ENCODE measurements at places on chromosomes 5 and 9. TPM values are rescaled to one million over a fixed set of nuclear protein-coding genes. Genes with fewer than 3 reads are reported as not detected.

Gene PCDHB9
- 1.3 TPM for total RNA-seq

Gene NINJ1
- total RNA-seq = 24.2 TPM

Gene AP3B1
- 35.5 TPM for total RNA-seq

Gene S100Z
- 0.09 TPM for total RNA-seq

Gene TMEM215
- 0.66 TPM for total RNA-seq

Gene MYOT
- 125 TPM for total RNA-seq

Gene PCDHA1
- total RNA-seq = 0.04 TPM

Gene PDE6A
- total RNA-seq = not detected

Gene BSPRY
- 0.22 TPM for total RNA-seq

DNA sequence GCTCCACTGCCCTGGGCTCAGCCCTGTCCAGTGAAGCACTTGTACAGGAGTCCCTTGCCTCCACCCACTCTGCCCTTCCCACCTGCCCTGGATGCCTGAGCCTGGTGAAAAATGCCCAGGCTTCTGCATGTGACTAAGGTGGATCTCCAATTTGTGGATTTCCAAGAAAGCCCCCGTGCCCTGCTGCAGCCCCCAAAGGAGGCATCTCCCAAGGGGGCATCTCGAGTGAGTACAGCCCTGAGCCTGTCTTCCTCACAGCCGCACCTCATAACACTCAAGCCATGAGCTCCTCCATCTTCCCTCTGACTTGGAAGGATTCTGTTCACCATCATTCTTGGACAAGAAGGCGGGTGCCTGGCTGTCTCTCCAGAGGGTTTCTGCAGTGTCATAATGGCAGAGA lies 158.0 kb upstream of the PPP1R26 start:
- H3K4me1 ChIP-seq = no peaks in the 10 kb centered on the region
- no peak overlapping the region for H3K27ac ChIP-seq
- peaks cover 7% of the 10 kb centered on the region for H3K27me3 ChIP-seq
- H3K4me3 ChIP-seq = no peak overlapping the region
- H3K36me3 ChIP-seq = no peaks in the 10 kb centered on the region
- no peak for DNase-seq

DNA sequence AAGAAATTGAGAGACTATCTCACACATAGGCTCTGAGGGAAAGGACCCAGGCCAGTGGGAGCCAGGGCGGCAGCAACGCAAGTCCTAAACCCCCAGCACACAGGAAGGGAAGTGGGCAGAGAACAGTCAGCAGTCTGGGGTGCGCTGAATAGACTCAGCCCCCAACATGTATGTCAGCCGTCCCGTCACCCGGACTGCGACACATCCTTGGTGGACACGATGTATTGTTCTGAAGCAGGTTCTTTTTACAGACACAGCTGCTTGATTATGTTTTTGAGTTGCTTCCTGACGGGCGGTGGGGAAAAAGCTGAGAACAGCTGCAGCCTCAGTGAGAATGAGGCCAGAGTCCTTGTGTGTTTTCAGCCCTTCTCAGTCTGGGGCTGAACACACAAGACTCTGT lies 64.1 kb upstream of the CXCL14 start:
- H3K27ac ChIP-seq = peak overlapping the region; percentile 77
- no peaks in the 10 kb centered on the region for H3K36me3 ChIP-seq
- DNase-seq = peak; percentile 90
- peaks cover 4% of the 10 kb centered on the region for H3K27me3 ChIP-seq

DNA sequence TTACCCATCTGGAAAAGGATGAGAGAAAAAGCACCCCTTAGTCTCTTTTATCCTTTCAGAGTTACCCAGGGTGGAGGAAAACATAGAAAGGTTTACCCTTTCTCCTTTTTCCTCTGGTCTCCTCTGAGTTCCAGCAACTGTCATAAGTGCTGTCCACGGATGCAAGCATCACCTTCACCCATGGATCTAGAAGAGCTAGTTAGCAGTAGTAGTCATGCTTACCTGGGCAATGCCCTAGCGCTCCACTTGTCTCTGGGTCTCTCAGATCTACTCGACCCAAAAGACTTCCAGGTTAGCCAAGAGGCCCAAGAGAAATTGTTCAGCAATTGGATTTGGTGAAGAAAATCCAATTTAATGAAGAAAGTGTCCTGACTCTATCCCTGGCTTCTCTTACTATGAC lies 656.2 kb upstream of the PTPRD start:
- no peak overlapping the region for H3K27ac ChIP-seq
- H3K4me3 ChIP-seq = no peak overlapping the region
- no peaks in the 10 kb centered on the region for H3K36me3 ChIP-seq
- no peaks in the 10 kb centered on the region for H3K4me1 ChIP-seq
- H3K27me3 ChIP-seq = no peaks in the 10 kb centered on the region

- H3K4me1 ChIP-seq = peaks cover 55% of the 10 kb centered on the region
- DNase-seq = no peak
- peaks cover 11% of the 10 kb centered on the region for H3K36me3 ChIP-seq
- H3K4me3 ChIP-seq = no peak overlapping the region
Observed at GRCh38 chr5:149285153-149285552, 13.5 kb downstream of the AFAP1L1 start.

GRCh38 chr9:4491626-4491975 lies 1.3 kb downstream of the SLC1A1 start:
- H3K4me1 ChIP-seq = peaks cover 15% of the 10 kb centered on the region
- DNase-seq = no peak
- H3K27me3 ChIP-seq = peaks cover 36% of the 10 kb centered on the region
- H3K36me3 ChIP-seq = no peaks in the 10 kb centered on the region
- H3K4me3 ChIP-seq = no peak overlapping the region

GRCh38 chr9:19378647-19379046 lies 1.4 kb downstream of the RPS6 start:
- H3K4me1 ChIP-seq = peaks cover 5% of the 10 kb centered on the region
- no peak for DNase-seq
- peak overlapping the region; percentile 50 for H3K4me3 ChIP-seq
- H3K27me3 ChIP-seq = no peaks in the 10 kb centered on the region
- H3K36me3 ChIP-seq = peaks cover 39% of the 10 kb centered on the region

DNA sequence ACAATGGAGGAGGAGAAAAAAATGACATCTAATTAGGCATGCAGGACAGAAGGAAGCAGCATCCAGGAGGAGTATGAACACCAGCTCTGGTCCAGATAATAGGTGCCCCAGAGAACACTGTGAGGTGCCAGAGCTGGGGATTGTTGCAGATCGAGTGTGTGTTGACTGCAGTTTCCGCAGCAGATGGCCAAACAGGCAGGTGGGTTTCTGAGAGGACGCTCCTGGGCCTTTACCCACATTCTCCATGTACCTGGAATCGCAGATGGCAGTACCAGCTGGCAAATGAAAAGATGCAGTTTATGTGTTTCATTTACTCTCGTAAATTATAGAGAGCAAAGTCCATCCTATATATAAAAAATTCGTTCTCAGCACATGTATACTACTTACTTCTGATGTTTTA lies 182.2 kb upstream of the ISL1 start:
- H3K27me3 ChIP-seq = no peaks in the 10 kb centered on the region
- no peaks in the 10 kb centered on the region for H3K36me3 ChIP-seq
- no peak overlapping the region for H3K4me3 ChIP-seq
- DNase-seq = no peak
- H3K27ac ChIP-seq = no peak overlapping the region

DNA sequence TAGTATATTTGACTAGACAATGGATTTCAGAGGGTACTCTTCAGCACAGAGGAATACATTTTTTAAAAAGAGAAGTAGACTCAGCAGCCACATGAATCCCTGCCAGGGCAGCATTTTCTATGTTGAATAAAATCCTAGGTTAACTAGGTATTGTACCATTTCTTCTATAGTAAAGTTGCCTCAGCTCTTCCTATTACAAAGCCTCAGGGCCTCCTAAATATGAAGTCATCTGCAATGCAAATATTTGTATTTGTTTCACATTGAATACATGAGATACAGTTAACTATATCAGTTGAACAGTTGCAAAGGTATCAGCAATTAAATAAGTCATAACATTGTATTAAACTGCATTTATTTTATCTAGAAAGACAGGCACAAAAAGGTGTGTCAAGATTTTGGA lies 59.5 kb downstream of the NUDT12 start:
- H3K36me3 ChIP-seq = no peaks in the 10 kb centered on the region
- H3K27ac ChIP-seq = no peak overlapping the region
- no peaks in the 10 kb centered on the region for H3K27me3 ChIP-seq
- DNase-seq = no peak

- no peaks in the 10 kb centered on the region for H3K4me1 ChIP-seq
- no peaks in the 10 kb centered on the region for H3K36me3 ChIP-seq
- no peak overlapping the region for H3K27ac ChIP-seq
- no peak overlapping the region for H3K4me3 ChIP-seq
- no peaks in the 10 kb centered on the region for H3K27me3 ChIP-seq
- no peak for DNase-seq
Observed at GRCh38 chr5:68759593-68759992, 334.2 kb upstream of the SLC30A5 start.

DNA sequence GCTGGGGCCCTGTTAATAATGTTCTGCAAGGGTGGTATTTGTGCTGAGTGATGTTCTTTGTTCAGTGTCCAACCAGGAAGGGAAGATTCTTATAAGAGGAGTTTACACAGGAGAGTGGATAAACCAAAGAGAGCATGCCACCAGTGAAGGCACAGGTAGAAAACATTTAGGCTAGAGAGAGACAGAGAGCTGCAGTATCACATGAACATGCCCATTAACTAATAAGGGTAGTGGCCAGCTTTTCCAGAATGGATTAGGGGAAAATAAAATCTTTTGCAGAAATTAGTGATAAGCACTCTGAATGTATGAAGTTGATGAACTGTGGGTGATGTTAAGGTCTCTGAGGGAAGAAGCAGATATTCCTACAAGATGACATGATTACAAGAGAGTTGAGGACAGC lies 54.1 kb upstream of the PRLR start:
- DNase-seq = no peak
- no peaks in the 10 kb centered on the region for H3K36me3 ChIP-seq
- H3K4me3 ChIP-seq = no peak overlapping the region
- H3K27me3 ChIP-seq = no peaks in the 10 kb centered on the region

DNA sequence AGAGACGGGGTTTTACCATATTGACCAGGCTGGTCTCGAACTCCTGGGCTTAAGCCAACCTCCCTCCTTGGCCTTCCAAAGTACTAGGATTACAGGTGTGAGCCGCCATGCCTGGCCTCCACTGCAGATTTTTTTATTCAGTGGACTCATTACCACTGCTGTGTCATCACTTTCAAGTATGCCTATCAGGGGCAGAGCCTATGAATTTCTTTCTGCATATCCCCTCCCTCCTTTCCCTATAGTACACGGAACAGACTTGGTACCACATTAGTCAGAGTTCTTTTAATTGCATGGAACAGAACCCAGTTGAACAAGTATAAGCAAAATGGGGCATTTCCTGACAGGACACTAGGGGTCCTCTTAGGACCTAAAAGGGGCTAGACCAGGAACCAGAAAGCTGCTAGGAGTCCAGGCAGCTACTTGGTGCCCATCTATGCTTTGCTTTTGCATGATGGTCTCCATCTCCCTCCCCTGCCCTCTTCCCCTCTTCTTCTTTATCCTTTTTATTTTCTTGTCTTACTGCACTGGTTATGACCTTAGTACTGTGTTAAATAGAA lies 5.8 kb downstream of the BSPRY start:
- H3K4me1 ChIP-seq = peaks cover 5% of the 10 kb centered on the region
- no peak overlapping the region for H3K4me3 ChIP-seq
- H3K27me3 ChIP-seq = peaks cover 36% of the 10 kb centered on the region
- no peaks in the 10 kb centered on the region for H3K36me3 ChIP-seq
- H3K27ac ChIP-seq = no peak overlapping the region
- DNase-seq = no peak

DNA sequence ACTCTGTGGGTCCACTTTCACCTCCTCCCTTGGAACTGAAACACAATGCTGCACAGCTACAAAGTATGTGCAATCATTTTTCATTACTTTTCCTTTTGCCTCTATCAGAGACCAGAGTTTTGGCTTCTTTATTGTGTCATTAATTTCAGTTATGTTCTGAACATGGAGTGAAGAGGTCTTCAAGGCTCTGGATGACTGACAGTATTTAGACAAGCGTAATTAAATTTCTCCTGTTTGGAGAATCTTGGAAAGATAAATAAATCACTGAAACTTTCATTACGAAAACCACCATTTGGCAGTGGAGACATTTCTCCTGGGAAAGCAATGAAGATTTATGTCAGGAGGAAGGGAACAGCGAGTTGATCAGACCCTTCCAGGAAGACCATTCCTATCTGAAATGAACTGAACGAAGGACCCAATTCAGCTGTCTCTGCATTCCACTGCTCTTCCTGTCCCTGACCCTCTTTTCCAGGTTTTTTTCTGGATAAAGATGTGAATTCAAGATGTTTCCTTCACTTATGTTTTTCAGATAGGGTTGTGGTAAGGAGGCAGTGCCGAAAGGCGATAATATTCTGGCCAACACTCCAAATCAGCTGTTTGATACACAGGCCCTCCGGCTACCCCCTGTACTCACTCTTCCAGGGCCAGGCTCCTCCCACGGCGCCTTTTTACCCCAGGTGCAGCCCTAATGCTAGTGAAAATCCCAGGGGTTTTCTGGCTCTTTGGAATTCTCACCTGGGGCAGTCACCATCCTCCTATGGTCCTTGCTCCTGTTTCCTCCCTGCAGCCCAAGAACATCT lies 77.2 kb upstream of the OSMR start:
- H3K36me3 ChIP-seq = no peaks in the 10 kb centered on the region
- H3K27ac ChIP-seq = peak overlapping the region; percentile 62
- DNase-seq = peak; percentile 86
- H3K4me3 ChIP-seq = no peak overlapping the region
- peaks cover 4% of the 10 kb centered on the region for H3K4me1 ChIP-seq
- no peaks in the 10 kb centered on the region for H3K27me3 ChIP-seq

GRCh38 chr5:15711892-15712291 lies 211.9 kb downstream of the FBXL7 start:
- H3K4me1 ChIP-seq = peaks cover 2% of the 10 kb centered on the region
- no peak overlapping the region for H3K27ac ChIP-seq
- no peaks in the 10 kb centered on the region for H3K27me3 ChIP-seq
- DNase-seq = no peak

DNA sequence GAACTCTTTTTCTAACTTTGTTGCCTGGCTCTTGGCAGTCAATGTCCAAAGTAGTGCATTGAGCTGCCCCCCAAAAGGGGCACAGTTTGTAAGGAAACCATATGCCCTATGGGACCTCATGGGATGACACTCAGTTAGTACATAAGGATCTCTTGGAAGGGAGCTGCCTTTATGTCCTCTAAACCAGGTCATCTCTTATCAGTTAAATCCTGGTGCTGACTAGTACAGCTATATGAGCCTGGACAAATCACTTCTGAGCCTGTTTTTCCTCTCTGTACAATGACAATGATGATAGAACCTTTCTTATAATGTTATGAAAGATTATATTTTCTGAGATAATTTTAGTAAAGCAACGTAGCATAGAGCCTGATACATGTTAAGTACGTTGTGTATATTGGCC lies 44.1 kb downstream of the PIK3R1 start:
- peaks cover 2% of the 10 kb centered on the region for H3K36me3 ChIP-seq
- DNase-seq = no peak
- H3K27me3 ChIP-seq = no peaks in the 10 kb centered on the region
- H3K27ac ChIP-seq = no peak overlapping the region
- no peak overlapping the region for H3K4me3 ChIP-seq

DNA sequence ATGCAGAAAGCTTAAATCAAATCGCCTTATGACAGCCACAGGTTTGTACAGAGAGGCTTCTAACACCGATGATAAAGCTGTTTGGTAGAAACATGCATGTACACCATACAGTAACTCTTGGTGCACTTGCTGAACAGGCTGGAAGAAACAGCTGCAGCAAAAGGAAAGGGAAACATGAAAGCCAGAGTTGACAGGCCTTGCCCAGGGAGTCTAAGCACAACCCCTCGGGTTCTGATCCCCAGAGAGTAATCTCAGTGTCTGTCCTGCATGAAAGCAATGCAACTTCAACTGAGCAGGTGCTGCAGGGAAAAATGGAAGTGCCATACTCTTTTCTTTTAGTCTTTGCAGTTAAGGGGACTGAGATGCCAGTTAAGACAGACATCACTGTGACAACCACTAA lies 419.9 kb downstream of the BNC2 start:
- no peak overlapping the region for H3K4me3 ChIP-seq
- DNase-seq = no peak
- H3K27ac ChIP-seq = no peak overlapping the region
- H3K4me1 ChIP-seq = no peaks in the 10 kb centered on the region
- no peaks in the 10 kb centered on the region for H3K27me3 ChIP-seq
- H3K36me3 ChIP-seq = no peaks in the 10 kb centered on the region
